Stimulated activated CD8-positive, alpha-beta memory T cell treated with anti-CD3 and anti-CD28 coated beads, Interleukin-7, amount 100 ng/mL, for 1 hour (primary cell): ENCODE measurements at places on chromosomes 13 and 19.

- DNase-seq, result no peak
Observed at GRCh38 chr13:37448153-37448552, 150.4 kb downstream of the POSTN start.

- DNase-seq, result no peak
Observed at GRCh38 chr19:3494559-3494958, 5.9 kb downstream of the DOHH start.

- DNase-seq, result no peak
Observed at GRCh38 chr19:46133101-46133627, 8.7 kb upstream of the IGFL3 start.

GRCh38 chr19:18644196-18645034, 7.6 kb downstream of the KLHL26 start:
- no peak for DNase-seq

GRCh38 chr19:4693471-4694121, 23.5 kb upstream of the MYDGF start:
- no peak for DNase-seq

DNA sequence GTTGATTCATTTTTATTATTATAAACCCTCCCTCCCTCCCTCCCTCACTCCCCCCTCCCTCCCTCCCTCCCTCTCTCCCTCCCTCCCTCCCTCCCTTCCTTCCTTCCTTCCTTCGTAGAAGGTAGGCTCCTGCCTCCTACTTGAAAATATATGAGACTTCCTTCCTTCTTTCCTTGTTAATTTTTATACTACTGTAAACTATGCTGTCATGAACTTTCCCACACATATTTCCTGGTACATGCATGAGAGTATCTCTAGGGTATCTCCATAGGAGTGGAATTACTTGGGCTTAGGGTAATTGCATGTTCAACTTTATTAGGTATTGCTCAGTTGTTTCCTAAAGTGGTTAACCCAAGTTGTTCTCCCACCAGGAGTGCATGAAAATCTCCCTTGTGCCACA, 330.6 kb downstream of the KCNRG start:
- DNase-seq, result no peak

DNA sequence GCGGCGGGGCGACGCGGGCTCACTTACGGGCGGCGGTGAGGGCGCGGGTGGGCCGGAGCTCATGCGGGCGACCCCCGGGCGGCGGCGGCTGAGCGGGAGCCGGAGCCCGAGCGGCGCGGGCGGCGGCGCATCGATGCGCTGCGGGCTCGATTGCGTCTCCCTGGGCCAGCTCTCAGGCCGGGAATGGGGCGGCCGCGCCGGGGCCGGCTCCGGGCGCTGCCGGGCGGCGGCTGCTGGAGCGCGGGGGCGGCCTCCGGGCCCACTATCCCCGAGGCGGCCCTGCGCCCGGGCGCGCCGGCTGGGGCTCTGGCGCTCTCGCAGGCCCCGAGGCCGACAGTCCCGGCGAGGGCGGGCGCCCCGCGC, 1.4 kb upstream of the TSHZ3 start:
- DNase-seq, result no peak

GRCh38 chr19:49427855-49428546, 2.8 kb downstream of the GFY start:
- no peak for DNase-seq

DNA sequence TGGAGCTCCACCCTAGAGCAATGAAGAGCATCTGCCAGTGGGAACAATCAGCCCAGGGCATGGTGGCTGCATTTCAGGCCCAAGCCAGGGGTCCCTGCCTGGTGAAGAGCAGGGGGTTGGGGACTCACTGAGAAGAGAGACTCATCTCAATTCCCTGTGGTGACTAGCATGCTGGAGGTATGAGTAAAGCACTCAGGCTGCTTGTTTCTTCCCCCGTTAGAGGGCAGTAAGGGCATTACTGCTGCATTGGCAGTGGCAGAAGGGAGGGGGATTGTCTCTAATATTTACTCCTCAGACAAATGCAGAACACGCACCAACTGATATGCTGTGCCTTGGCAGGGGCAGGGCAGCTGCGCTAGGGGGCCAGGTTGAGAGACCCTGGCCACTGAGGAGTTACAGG, 329.1 kb downstream of the SLITRK5 start:
- no peak for DNase-seq

- no peak for DNase-seq
Observed at GRCh38 chr13:66864627-66865026, 365.5 kb downstream of the PCDH9 start.

DNA sequence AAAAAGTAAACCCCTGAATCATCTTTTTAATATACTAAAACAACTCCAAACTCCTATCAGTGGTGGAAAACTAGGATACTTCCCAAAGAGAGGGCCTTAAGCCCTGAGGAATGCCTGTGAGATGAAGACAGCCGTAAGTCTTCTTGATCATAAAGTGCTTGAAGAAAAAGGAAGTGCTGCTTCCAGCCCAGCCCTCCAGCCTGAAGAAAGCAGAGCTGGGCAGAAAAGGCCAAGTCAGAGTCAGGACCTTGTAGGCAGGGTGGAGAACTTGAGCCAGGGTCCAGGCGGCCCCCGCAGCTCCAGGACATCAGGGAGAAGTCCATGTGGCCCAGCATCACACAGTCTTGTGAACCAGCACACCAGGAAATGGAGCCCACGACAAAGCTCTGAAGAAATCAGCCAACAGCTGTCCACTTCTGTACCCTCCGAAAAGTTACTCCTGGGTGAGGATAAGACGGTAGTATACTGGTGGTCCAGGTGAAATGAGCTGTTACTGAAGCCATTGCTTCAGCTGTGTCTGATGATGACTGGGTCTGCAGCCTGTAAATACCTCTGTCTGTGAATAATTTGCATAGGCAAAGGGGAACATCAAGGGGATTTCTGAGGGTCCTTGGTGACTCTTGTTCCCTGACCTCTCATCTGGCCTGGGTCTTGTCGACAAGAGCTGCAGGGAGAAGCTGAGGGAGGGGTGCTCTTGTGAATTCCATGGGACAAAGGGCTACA, 18.7 kb upstream of the CRYL1 start:
- DNase-seq, result no peak
